Mesothelial cell of epicardium (in vitro differentiated cells): ENCODE measurements at places on chromosomes 6 and 20. TPM values are rescaled to one million over a fixed set of nuclear protein-coding genes. Genes with fewer than 3 reads are reported as not detected.

DNA sequence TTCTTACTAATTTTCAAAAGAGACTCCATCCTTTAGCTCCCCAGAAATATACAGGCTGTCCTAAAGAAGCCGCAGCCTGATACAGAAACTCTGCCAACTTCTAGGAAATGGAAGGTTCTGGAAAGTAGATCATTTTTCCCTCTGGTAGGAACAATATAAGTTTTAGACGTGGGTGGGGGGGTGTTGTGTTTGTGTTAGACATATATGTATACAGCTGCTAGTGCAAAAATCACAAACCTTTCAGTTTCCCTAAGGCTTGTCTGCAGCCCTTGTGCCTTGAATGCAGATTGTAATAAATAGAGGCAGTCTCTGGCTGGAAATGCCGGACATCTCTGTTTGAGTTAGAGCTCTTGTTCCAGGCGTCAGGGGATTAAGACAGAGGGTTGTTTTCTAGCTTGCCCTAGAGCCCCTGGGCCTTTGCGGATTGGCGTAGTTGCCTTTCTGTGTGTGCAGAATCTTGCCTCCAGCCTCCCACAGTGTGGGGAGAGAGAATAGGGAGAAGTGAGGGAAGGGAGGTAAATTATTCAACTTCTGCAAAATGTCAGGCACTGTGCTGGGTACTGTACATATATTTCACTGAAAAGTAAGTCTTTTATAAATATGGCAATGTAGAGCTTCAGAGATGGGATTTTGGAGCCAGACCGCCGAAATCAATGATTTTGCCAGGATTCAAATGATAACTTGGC, 269.7 kb downstream of the PRL start:
- DNase-seq: no peak

DNA sequence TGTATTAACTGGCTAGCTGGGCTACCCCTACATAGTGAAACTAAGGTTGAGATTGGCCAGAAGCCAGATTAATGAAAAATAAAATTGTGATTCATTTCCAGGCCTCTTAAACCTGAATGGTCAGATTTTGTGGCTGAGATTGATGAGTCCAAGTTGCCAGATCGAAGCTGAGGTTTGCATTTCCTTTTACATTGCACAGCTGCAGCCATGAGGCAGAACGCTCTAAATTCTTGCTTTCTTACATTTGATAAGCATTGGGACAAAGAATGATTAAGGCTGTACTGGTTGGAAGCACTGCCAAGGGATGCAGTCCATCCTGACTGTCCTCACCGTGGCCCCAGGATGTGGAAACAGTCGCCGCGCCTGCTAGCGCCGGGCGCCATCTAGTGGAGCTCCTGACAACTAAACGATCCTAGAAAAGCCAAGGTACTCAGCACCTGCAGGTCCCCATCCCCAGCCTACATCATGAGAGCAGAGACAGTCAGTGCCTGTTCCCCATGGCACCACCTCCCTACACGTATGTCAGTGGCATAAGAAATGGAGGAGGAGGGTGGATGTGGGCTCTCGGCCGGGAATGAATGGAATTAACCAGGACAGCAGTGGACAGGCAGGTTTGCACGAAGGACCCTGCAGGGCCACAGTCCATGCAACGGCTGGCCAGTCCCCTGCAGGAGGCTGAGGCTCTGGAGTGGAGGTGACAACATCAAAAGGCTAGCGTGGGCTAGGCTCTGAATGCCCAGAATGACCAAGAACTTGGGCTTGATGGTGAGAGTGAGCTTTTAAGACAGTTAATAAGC, 19.0 kb downstream of the PXDC1 start:
- DNase-seq: peak; percentile 84

GRCh38 chr20:62615750-62616251, 26.5 kb upstream of the SLCO4A1 start:
- DNase-seq: no peak

GRCh38 chr6:31351401-31352309, 5.3 kb downstream of the HLA-B start:
- DNase-seq: no peak

Gene ZSCAN31
- total RNA-seq: 5.8 to 8.8 TPM (median 6.0 TPM) in 3 replicates

Gene GPLD1
- total RNA-seq: 4.2 to 4.8 TPM (median 4.7 TPM) in 3 replicates

Gene WDR27
- 114 to 128 TPM (median 116 TPM) in 3 replicates for total RNA-seq

Gene C20orf202
- total RNA-seq: 0.22 to 0.27 TPM in 2 of 3 replicates, not detected in the other
